NCI-H446 treated with DMSO at 0.1 percent for 48 hours (cell line): ENCODE measurements at places on chromosomes 12 and 14.

DNA sequence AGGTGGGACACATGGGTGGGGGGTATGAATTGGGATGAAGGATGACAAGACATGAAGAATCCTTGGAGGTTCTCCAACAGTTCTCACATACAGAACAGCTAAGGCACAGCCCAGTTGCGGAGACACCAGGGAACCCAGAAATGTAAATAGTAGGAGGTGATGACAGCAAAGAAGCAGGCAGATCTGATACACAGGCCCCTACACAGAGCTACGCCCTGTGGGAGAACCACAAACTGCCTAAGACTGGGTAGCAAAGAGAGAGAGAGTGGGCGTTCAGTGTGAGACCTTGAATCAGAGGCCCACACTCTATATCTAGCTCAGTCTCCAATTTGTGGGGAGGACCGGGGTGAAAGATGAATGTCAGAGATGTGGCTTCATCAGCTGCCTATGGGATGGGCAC lies 9.5 kb upstream of the NUMB start:
- no peak for DNase-seq

DNA sequence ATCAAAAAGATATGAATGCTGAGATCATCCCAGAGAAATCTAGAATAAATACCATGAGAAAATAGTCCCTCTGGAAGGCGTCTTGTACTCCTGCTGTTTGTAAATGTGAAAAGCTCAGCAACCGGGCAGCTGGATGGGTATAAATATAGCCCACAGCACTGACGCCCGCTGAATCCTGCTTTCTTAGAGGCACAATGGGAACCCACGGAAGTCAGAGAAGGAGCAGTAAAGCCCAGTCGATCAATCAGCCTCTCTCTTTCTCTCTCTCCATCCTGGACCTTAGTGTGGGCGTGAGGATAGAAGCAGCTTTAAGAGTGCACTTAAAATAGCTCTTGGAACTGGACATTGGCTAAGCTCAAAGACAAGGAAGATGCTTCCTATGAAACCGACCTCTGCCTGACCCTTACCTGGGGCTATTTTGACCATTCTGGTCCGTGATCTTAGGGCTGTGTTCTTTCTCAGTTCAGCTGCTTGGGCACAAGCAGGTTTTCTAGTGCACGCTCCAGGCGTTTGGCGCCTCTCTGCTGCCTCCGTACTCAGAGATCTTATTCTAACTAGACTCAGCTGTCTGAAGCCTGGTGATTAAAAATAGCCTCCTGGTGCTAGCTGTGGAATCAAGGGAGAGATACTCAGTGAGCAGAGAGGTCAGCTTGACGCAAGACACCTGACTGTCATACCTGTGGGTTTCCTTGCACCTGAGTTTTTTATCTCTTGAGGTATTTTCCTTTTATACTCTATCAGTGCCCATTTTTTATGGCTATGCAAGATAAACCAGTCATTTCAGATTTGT lies 144.6 kb downstream of the ETV6 start:
- no peak for DNase-seq

DNA sequence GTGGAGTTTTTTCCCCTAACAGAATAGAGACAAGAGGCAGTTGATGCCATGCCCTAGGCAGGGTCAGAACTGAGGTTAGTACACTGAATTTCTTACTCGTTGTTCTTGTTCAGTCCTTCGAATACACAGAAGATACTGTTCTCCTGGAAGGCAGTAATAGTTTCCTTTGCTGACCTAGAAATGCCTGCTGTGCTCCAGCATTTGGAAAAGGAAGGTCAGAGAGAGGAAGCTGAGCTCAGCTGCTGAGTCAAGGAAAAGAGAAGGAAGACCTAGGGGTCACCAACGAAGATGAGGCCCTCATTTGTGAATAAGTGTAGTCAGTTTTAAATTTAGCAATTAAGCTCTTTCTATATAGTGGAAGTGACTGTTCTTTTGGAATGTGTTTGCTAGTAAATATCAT lies 100.1 kb downstream of the CRADD start:
- no peak for DNase-seq

DNA sequence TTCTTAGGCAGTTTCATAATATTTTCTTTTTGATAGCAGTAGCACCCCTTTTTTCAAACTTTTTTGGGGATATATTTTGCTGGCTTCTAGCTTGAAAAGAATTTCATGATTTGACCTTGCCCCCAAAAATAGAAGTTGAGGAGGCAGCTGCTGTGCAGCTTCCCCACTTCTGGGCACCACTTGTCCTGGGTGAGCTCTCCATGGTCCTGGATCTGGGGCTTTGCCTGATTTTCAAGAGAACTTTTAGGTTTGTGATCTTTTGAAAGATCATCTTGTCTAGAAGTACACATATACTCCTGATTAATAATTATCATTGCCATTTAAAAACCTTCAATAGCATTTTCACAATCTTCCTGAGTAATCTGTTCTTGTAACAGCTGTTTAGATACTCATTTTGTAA lies 271.6 kb downstream of the NPAS3 start:
- no peak for DNase-seq
